ENCODE measurements at places on chromosomes 1 and 21.

DNA sequence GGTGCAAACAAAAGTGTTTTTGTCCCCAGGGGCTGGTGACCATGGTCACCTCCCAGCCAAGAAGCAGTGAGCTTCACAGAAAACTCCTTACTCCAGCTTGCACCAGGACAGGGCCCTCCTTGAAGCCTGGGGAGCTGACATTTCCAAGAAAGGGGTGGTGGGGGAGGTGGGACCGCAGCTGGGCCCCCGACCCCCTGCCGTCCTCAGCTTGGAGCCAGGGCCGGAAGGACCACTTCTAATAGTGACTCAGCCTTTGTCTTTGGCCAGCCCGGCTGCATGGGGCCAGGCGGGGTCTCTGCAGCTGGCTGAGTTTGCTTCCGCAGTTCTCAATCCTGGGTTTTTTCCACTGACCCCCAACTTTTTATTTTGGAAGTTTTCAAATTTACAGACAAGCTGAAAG is 136.5 kb upstream of the POU3F1 start:
- no peak for DNase-seq

DNA sequence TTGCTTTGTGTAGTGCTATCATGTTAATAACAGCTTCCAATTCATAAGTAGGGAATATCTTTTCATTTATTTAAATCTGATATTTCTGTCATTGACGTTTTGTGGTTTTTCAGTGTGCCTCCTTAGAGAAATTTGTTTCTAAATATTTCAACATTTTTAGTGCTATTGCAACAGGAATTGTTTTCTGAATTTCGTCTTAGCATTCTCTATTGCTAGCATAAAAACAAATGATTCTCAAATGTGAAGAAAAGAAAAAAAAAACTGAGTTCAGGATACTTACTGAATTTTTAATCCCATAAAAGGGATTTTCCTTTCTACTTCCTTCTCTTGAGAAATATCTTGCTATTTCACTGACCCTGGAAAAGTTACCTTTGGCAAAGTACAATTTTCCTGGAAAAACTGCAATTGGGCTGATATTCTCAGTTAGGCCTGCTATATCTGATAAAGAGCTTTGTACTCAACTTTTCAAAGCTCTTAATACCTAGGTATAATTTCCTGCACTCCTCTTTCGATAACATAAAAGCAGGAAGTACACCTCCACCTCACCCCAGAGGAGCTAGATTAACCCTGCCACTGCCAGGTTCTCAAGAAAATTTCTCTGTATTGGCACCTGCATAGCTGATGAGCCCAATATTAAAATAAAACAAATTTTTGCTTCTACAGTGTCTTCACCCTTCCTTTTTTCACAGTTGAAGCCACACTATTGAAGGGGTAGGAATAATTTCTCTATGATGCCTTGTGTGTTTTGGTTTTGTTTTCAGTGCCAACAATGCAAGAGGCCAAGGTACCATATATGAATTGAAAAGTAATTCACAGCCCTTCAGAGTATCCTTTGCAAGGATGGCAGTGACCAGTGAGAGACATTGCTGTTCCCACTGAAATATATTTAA is 35.6 kb downstream of the PTPN14 start:
- no peak for DNase-seq

GRCh38 chr1:168513656-168514404 is 30.0 kb downstream of the XCL2 start:
- no peak for DNase-seq

GRCh38 chr1:205943245-205943644 is at the start of gene SLC26A9:
SLC26A9 (minus strand) TSS chr1:205943456; CDS start chr1:205935820, 7,636 bp downstream.
- DNase-seq = no peak

DNA sequence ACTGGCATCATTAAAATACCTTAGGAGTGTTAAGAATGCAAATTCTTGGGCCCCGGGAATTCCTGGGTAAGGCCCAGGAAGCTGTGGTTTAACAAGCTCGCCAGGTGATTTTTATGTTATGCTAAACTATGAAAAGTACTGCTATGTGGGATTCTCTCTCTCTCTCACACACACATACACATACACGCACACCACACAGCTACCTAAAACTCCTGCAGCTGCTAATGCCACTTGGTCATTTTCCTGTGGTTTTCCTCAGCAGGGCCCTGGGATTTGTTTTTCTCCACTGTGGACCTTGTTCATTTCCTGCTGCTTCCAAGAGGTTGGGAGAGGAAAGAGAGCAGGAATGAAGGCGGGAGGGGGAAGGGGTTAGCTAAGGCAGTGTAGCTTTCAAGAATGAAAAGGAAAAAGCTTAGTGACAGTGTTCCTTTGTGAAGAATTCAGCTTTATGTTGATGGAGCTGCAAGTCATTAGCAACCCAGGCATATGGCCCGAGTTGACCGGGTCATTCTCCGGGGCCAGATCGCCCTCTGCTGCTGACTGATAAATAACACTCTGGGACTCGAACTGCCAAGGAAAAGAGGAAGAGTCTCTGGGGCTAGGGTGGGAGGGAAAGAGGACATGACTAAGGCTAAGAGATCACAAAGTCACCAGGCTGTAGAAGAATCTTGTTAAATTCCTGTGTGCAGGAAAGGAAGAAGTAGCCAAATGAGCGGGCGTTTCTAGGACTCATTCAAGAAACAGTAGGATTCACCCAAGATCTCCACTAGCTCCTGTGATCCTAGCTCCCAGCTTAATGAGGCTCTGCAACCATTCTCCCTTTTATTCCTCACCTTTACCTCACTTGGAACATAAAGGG is 30.5 kb upstream of the LRIG2 start:
- DNase-seq = no peak

DNA sequence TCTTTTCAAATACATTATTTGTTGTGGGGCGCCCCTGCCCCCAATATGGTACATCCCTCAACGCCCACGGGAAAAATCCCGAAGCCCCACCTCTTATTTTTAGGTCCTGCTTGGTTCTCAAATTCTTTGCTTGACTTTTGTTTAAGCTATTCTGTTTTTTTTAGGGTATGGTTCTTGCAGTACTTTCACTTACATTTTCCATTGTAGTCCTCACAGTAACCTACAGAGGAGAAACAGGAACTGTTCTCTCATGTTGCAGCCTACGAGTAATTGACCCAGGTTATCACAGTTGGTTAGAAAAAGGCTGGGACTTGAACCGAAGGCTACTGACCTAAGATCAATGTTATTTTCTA is 697 bp upstream of the C21orf91 start:
- no peak for DNase-seq

DNA sequence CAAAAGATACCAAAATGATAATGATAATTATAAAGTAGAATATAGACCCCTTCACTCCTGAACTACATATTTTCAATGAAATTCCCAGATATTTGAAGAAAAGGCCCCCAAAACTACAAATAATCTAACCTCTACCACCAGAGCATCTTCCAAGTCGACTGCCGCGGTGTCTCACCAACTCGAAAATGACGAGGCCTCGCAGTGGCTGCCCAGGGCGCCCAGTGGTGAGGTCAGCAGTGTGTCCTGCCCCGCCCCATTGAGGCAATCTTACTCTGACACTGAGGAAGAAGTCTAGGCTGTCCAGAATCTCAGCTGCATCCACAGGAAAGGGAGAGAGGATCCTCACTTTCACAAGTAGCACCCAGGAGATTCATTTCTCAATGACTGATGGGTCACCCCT is 5.2 kb downstream of the DUSP10 start:
- no peak for DNase-seq

- DNase-seq = no peak
Measured at GRCh38 chr1:77026135-77026534, 158.9 kb downstream of the ST6GALNAC5 start.
